ENCODE measurements at places on chromosomes 2 and 18.

DNA sequence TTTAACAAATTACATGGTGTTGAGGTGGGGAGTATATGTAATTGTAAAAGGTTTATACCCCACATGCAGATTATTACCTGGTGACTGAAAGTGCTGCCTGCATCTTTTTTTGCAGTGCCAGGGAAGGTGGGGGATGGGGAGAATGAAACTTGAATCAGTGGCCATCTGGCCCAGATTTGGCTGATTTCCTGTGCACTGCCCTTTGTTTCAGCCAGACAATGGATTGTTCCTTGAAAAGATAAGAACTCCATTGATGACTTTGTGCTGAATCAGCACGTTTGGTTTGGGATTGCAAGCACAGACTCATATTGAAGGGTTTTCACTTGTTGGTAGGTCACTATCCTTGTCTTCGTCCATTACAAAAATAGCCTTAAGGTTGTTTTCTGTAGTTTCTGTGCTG, 20.9 kb downstream of the GREB1L start:
- DNase-seq = no peak

- DNase-seq = no peak
These were observed 91.2 kb downstream of the NCKAP5 start for GRCh38 chr2:133476931-133477615.

GRCh38 chr18:58953627-58954026, 89.0 kb downstream of the ZNF532 start:
- no peak for DNase-seq

- no peak for DNase-seq
These were observed 3.2 kb downstream of the NDUFB3 start for GRCh38 chr2:201074996-201075395.

DNA sequence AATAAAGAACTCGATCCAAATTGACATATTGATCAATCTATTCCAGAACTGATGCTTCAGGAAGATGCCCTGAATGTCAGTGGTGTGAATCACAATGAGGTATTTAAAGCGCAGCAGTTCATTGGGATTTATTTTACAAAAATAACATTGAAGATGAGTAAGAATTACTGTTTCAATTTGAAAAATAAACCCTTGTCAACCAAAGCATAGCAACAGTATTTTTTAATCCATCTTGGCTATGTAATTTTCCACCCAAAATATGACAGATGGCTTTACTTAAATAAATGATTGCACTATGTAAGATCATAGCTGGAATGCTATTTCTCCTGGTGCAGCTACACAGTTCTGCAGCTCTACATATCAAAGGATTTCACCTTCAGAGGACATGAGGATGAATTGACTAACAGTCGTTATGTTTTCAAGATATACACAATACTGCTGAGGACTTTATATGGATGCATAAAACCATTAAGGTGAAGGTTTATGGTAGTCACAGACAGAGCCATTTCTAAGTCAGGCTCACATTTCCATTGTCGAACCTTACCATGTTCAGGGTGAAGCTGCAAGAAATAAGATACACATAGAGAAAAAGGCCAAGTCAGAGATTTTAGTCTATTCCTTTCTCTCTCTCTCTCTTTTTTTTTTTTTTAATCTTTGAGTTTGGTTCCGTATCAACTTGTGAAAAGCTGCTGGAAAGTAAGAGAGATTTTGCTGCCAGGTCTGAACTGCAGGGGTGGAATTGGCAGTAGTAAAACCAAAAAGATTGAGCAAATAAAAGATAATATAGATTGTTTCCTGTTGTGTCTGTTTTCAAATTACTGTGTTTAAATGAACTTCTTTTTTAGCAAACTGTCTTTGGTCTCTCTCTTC, 398.0 kb upstream of the CDH20 start:
- DNase-seq = no peak

DNA sequence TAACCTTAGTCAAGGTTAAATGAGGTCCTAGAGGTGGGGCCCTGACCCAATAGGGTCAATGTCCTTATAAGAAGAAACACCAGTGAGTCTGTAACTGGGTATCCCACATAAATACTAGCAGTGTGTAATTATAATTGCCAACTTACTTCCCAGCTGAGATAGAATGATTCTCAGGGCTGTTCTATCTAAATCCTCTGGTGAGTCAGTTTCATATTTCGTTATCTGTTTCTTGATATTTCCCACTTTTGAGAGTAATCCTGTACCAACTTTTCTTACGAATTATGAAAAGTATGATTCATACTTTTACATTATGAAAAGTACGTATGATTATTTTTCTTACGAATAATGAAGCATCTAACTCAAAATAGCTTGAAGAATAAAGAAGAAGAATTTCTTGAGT, 546.8 kb upstream of the NETO1 start:
- DNase-seq = no peak

- DNase-seq = no peak
These were observed 497.1 kb upstream of the KLHL29 start for GRCh38 chr2:22887845-22888244.

GRCh38 chr2:126699716-126700581, 44.0 kb downstream of the GYPC start:
- DNase-seq = no peak

DNA sequence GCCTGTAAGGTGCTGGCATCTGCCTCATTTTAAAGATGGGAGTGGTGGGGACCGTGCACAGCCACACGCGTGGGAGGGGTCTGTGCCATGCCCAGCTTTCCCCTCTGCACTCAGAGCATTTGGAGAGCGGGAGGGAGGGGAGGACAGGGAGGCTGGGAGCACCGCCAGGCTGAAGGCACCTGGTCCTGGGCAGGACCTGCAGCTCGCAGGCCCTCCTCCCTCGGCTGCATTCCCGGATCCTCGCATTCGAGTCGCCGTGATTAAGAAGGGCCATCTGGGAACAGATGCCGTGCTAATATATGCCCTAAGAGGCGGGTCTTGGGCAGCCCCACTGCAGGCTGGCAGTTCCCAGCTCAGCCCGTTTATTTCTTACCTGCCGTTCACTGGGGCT, 84.0 kb downstream of the PTGR3 start:
- no peak for DNase-seq

GRCh38 chr2:16640867-16641266, 24.8 kb downstream of the CYRIA start:
- no peak for DNase-seq

GRCh38 chr2:162607915-162608314, 230.7 kb downstream of the KCNH7 start:
- DNase-seq = no peak

- DNase-seq = no peak
These were observed 165.5 kb downstream of the TTC32 start for GRCh38 chr2:19736191-19736831.

GRCh38 chr2:136891100-136891499, 125.8 kb downstream of the THSD7B start:
- no peak for DNase-seq

DNA sequence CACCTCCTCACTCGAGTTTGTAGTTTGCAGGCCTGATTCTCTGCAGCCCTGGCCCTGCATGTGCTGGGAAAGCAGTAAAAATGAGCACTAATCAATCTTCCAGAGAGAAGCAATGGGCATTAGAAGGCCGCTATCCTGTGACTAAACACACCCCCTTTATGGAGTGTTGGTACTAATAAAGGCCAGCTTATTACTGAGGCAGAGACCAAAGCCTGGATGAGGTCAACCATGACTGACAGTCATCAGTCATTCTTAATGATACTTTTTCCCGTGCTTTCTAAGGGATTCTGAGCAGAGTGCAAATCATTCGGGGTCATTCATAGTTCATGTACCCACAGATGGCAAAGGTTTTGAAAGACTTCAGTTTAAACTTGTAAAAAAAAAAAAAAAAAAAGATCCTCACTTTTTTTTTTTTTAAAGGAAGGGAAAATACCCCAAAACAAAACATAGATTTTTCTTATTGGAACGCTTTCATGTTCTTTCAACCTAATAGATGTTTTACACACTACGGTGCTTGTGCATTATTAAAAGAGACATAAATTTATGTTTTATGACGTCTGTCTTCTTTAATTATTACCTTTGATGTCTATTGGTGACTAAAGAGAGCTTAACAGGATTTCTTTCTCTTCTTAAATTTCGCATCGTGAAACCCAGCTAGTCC, 13.2 kb downstream of the TSHZ1 start:
- DNase-seq = no peak

DNA sequence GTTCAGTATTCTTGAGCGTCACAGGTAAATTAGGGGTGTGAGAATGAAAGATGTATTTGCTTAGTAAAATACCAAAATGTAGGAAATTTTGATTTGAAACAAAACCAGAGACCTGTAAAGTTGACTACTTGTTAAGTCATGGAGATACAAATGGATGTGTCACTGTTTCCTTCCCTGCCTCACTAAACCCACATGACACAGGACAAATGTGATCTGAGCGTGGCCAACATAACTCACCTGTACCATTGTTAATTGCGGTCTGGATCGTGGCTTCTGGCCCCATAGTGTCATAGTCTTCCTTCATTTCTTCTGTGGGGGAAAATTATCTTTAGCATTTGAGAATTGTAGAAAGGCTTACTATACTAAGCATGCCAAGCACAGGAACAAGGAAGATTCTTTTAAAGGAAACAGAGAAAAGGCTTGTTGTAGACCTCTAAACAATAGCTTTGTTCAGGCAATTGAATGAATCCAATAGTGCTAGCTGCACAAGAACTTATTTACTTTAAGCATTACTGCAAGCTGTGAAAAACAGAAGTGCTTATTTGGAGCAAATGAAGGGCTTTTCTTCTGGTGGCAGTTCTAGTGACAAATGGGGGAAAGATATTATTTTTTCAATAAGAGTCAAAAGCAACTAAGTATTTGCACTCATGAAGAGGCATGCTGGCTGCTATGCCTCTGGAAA, 95.2 kb downstream of the ZEB2 start:
- DNase-seq = no peak
